Cerebellar cortex (tissue), 1 donor: ENCODE measurements at places on chromosomes 2 and 18.

DNA sequence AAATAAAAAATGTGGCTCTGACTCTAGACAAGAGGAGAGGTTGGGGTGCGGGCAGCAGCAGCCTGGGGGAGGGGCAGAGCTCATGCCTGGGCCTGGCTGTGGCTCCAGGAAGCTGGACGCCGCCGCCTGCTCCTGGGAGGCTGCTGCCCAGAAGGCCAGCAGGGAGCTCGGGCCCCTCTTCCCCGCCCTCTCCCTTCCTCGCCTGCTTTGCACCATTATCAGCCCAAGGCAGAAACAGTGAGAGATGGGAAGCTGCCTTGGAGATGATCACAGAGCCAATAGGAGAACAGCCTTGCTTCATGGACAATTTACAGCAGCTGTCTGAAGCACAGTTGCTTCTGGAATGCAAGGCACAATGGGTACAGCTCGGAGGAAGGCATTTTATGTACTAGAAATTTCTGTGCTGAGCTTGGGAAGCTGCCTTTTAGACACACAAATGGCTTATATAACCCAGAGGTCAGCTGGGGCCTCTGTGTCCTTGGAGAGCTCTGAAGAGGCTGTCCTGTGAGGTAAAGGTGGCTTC lies 55.3 kb upstream of the AFF3 start:
- DNase-seq: peak; percentile 60

- DNase-seq: no peak
These were observed 125.6 kb upstream of the CDC42EP3 start for GRCh38 chr2:37797081-37797480.

GRCh38 chr18:74113711-74114110 lies 33.9 kb downstream of the FBXO15 start:
- DNase-seq: no peak

DNA sequence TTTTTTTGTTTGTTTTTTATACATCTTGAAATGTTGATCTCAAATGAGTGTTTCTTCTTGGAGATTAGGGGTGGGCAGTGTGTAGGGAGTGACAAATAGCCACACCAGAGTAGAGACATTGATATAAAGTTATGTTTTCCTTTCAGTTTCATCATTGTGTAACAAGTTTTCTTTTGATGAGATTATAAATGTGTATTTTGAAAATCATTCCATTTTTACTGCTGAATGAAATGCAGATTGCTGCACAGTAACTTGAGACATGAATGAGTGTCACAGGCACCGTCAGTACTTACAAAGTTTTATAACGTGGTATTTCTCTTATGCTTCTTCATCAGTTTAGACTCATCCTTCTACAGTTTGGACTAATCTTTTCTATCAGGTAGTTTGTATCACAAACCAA lies 370 bp downstream of the MEP1B start:
- DNase-seq: no peak

GRCh38 chr18:67241299-67241698 lies 275.2 kb downstream of the DSEL start:
- no peak for DNase-seq

DNA sequence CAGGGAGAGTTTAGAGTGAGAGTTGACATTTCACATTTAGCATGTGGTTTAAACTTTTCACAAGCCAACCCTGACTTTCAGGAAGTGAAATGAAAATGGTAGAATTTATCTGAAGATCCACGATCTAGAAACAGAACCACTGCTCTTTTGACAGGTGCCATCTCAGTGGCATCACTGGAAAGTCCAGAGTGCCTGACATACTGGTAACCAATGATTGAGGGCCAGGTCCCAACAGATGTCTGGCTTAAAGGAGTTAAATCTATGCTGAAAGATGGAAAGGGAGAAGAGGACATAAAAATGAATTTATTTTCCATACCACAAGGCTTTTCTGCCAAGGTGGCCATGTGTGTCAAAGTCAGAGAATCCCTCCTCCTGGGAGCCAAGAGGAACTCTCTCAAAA lies 2.7 kb downstream of the IL36G start:
- no peak for DNase-seq

- DNase-seq: no peak
These were observed 19.0 kb downstream of the MTERF4 start for GRCh38 chr2:241083091-241083415.

GRCh38 chr2:86476092-86476491 lies 34.9 kb downstream of the KDM3A start:
- DNase-seq: no peak

- DNase-seq: no peak
These were observed 82.5 kb upstream of the KCNE4 start for GRCh38 chr2:222969491-222969890.

GRCh38 chr2:10883801-10884478 lies 27.8 kb upstream of the KCNF1 start:
- DNase-seq: peak; percentile 12

GRCh38 chr2:144190908-144191605 lies 328.9 kb downstream of the ZEB2 start:
- no peak for DNase-seq

DNA sequence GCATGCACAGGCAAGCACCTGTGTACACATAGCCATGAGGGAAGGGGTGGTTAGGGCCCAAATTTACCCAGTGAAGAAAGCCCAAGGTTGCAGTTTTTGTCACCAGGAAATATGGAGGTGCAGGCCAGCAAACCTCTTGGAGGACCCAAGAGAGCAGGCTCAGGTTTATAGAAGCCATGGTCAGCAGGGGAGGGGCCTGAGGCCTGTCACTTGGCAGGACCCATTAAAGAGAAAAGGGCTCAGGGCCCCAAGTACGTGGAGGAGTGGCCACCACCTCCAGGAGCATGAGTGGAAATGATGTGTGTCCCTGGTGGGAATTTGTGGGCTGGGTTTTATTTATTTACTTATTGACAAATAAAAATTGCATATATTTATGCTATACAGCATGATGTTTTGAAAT lies 192.9 kb downstream of the HAUS1 start:
- no peak for DNase-seq

DNA sequence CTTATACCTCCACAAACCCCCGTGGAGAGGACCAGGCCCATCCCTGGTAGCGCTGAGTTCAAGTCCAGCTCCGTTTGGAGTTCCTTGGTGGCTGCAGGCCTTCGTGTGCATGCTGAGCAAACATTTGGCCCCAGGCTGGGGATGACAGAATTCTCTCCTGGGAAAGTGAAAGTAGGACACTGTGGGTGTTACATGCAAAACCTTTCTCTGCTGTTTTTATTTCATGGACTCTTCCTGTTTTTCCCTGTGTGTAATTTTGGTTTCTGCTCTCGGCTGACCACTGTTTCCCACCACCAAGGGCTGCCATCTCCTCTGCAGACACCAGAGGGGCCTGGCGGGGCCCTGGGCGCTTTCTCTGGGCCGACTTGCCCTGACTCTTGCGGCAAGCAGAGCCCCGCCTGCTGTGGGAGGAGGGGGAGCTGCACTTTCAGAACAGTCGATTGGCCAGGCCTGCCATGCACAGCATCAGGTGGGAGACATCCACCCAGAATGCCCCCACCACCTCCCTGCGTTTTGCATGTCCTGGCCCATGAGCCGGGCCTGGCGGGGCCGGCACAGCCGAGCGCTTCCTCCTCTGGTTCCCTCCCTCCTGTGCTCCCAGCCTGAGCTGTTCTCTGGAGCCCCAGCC lies 102.4 kb downstream of the CABLES1 start:
- no peak for DNase-seq

DNA sequence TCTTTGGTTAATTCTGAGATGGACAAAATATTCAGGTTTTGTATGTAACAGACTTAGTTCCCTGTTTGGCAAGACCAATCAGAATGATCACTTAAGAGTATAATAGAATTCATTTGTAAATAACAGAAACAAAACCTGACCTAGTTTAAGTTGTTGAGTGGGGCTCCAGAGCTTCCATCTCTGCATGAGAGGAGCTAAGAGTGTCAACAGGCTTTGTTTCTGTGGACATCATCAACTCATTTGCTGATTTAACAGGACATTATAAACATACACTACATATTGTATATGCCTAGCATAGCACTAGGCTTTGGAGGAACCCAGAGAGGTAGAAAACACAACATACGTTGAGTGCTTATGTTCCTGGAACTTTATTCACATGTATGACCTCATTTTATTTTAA lies 75.3 kb upstream of the TRIB2 start:
- no peak for DNase-seq

- DNase-seq: no peak
These were observed 151.8 kb upstream of the SERPINE2 start for GRCh38 chr2:224190936-224191270.

GRCh38 chr2:37189452-37190153 lies 1.1 kb upstream of the SULT6B1 start:
- no peak for DNase-seq

DNA sequence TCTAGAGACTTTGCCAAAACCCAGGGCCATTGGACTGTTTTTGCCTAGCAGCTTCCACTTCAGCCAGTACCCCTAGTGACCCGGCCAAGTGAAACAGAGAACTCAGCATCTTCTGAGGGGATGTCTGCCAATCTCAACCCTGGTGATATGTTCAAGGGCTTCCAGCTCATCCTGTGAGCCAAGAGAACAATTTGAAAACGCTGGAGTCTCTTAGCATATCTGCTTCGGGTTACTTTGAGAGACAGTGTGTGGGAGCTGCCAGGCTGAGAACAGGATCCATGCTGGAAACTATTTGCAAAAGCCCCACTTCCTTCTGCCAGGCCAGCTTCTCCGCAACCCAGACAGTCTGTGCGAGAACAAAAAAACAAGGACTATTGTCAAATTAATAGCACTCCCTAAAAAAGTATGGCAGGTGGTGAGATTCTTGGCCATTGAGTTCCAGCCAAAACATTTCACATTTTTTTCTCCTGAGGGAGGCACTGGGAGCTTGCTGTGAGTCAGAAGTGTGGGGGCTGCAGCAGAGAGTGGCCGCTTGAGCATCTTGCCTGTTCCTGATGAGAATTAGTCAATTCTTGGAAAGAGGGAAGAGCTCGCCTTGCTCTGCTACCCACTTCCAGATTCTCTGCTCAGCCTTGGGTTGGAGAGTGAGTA lies 395.6 kb upstream of the TRIB2 start:
- DNase-seq: peak; percentile 10

- DNase-seq: no peak
These were observed 215.4 kb upstream of the HNRNPA3 start for GRCh38 chr2:176997074-176997791.

DNA sequence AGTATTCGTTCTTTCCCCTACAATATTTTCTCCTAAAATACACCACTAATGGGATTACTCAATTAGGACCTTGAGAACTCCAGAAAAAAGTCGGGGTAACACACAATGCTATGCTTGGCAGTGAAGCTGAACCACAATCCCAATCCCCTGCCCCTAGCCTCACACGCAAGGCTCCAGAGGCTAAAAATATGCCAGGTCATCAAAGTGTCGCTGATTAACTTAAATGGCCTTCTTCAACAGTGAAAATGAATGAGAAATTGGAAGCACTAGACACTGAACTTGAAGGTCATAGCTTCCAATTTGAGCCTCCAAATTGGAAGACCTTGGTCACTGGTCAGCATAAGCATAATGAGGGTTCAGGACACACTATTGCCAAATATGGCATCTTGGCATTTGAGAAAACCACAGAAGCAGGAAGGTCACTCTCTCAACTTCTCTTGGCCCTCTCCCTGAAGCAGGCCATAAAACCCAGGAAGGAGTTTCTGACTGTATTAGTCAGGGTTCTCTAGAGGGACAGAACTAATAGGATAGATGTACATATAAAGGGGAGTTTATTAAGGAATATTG lies 86.0 kb upstream of the SATB2 start:
- no peak for DNase-seq

DNA sequence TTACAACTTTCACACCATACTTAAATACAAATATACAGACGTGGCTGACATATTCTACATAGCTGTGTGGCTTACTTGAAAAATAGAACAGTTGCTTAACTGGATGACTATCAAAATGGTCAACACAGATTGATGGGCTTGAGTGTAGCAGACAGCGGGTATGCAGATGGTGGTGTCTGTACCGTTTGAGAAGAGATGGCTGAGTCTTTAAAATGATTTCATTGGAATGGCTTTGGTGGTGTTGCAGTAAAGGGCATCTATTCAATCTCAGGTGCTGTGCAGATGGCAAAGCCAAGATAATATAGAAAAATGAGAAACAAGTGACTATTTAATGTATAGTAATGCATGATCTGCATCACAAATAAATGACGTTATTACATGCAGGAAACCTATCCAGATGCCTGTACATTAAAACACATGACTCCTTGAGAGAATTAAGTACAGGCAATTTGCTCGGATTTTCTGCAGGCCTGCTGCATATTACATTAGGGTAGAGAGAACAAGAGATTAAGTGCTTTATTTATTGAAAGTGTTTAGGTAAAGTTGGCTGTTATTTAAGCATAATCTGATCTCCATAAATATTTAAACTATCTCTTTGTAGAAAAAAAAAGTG lies 68.5 kb downstream of the AGPS start:
- no peak for DNase-seq

DNA sequence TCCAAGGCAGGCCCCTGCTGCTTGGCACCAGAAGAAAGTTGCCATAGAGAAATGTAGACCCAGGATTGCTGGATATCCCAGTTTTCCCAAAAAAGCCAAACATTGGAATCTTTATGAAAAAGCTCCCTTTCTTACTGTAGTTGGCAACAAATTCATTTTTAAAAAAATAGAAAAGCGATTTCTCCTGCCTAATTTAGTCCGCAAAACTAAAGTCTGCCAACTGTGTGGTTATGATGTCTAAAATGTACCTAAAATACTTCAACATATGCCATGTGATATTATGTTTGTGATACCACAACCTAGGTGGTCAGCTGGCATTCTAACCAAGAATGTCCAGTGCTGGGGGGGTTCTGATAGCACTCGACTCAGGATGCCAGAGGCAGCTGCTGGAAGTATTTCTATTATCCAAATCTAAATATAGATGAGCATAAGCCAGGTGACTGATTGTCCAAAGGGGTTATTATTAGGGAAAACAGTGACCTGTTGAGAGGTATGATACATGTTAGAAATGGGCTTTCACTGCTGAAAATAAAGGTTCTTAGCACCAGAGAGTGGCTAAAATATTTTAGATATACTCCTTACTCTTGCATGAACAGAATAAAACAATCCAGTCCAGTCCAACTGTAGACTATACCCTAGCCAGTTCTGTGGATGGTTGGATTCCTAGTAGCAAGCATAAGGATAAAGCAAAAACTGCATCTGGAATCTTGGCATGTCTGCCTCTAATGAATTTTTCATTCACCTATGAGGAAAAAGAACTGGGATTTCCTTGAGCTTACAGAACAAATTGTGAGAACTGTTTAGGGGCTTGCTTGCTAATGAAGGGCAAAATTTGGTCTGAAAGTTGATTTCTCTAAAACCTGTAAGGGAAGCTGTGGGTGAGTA lies 101.7 kb downstream of the STK39 start:
- DNase-seq: peak; percentile 71

DNA sequence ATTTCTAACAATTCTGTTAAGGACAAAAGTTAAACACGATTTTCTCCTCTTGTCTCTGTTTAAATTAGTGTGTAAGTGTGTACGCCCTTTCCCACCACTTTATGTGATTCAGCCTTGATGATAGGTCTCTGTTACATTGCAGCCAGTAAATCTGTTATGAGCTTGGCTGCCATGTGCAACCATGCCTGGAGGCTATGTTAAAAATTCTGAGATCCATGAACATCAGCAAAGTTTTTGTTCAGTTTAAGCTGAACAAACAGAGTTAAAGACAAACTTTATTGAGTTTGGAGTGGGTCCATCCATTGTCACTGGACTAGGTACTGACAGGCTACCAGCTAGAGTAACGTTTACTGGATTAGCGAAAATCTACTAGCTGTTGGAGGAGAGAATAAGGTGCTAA lies 110.4 kb downstream of the NCKAP5 start:
- no peak for DNase-seq
